Sigmoid colon (tissue), 7 donors: ENCODE measurements at places on chromosomes 16 and 17. TPM values are rescaled to one million over a fixed set of nuclear protein-coding genes. Genes with fewer than 3 reads are reported as not detected.

CDH5 gene
- 12.6 TPM for total RNA-seq

IGFBP4 gene
- 440 TPM for total RNA-seq

EME1 gene
- not detected for total RNA-seq

CCL4 gene
- 3.7 TPM for total RNA-seq

GRCh38 chr16:898761-899682 is 71.8 kb downstream of the LMF1 start:
- no peak for DNase-seq

GRCh38 chr17:66885417-66885816 is 50.5 kb downstream of the CACNG5 start:
- no peak for DNase-seq

DNA sequence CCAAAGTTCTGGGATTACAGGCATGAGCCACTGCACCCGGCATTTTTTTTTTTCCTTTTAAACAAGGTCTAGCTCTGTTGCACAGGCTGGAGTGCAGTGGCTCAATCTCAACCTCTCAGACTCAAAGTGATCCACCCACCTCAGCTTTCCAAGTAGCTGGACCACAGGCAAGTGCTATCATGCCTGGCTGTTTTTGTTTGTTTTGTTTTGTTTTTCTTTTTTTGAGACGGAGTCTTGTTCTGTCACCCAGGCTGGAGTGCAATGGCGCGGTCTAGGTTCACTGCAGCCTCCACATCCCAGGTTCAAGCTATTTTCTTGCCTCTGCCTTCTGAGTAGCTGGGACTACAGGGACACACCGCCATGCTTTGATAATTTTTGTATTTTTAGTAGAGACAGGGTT is 19.1 kb upstream of the ZC3H7A start:
- DNase-seq: no peak

DNA sequence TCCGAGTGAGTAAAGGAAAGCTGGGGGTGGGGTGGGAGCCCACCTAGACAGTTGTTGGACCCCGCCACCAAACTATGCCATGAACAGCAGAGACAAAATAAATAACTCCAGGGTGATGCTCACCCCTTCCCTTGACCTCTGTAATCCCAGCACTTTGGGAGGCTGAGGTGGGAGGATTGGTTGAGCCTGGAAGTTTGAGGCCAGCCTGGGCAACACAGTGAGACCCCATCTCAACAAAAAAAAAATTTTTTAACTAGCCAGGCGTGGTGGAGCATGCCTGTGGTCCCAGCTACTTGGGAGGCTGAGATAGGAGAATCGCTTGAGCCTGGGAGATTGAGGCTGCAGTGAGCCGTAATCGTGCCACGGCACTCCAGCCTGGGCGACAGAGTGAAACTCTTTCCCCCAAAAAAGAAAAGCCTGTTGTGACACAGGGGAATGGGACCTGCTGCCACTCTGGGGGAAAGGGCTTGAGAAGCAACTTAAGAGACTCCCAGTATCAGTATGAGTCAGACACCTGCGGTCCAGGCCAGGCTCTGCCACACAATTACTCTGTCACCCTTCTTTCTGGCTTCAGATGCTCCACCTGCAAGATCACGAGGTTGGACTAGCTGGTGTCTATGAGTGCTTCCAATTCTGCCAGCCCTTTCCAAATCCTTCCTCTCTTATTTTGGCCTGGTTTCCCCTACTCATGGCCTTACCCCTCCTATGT is 5.0 kb downstream of the SGCA start:
- no peak for DNase-seq

GRCh38 chr17:37532756-37533155 is 43.1 kb downstream of the DUSP14 start:
- no peak for DNase-seq

- DNase-seq: no peak
These were observed 63.2 kb downstream of the NKD1 start for GRCh38 chr16:50611332-50611934.

DNA sequence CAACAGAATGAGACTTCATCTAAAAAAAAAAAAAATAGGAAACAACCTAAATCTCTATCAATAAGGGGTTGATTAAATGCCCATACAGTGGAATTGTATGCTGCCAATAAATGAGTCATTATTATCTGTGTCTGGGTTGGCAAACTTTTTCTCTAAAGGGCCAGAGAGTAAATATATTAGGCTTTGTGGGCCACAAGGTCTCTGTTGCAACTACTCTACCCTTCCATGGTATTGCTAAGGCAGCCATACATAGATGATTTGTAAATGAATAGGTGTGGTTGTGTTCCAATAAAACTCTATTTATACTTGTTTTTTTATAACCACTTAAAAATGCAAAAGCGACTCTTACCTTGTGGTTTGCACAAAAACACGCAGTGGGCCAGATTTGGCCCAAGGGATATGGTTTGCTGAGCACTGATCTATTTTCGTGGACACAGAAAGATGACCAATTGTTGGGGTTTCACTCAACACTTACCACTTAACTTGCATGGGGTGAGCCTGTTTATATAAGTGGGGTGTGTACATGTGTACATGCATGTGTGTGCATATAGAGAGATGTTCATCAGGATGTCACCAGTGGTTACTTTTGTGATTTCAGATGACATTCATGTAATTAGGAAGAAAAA is 12.4 kb upstream of the IL4R start:
- DNase-seq: no peak

- no peak for DNase-seq
These were observed 16.1 kb upstream of the SLC4A1 start for GRCh38 chr17:44284024-44284400.
